ENCODE measurements at places on chromosomes 11 and 22. TPM values are rescaled to one million over a fixed set of nuclear protein-coding genes. Genes with fewer than 3 reads are reported as not detected.

Gene GAL3ST1
- total RNA-seq, result 3.2 TPM

- H3K4me3 ChIP-seq, result no peak overlapping the region
- DNase-seq, result no peak
- peaks cover 7% of the 10 kb centered on the region for H3K4me1 ChIP-seq
Measured at GRCh38 chr11:115670538-115671205, 166.5 kb upstream of the CADM1 start.

Gene GNG3
- 1.5 TPM for total RNA-seq

Gene LAYN
- 23.4 TPM for total RNA-seq

GRCh38 chr11:43516316-43516850, 157.7 kb downstream of the TTC17 start:
- no peak overlapping the region for H3K4me3 ChIP-seq
- DNase-seq, result no peak
- H3K36me3 ChIP-seq, result no peaks in the 10 kb centered on the region
- no peaks in the 10 kb centered on the region for H3K27me3 ChIP-seq

- no peaks in the 10 kb centered on the region for H3K4me1 ChIP-seq
- no peak overlapping the region for H3K27ac ChIP-seq
- DNase-seq, result no peak
- H3K4me3 ChIP-seq, result no peak overlapping the region
Measured at GRCh38 chr11:83249972-83250593, 36.1 kb downstream of the CCDC90B start.

Gene GLYATL1
- total RNA-seq, result not detected

Gene KCNJ11
- total RNA-seq, result 2.5 TPM

DNA sequence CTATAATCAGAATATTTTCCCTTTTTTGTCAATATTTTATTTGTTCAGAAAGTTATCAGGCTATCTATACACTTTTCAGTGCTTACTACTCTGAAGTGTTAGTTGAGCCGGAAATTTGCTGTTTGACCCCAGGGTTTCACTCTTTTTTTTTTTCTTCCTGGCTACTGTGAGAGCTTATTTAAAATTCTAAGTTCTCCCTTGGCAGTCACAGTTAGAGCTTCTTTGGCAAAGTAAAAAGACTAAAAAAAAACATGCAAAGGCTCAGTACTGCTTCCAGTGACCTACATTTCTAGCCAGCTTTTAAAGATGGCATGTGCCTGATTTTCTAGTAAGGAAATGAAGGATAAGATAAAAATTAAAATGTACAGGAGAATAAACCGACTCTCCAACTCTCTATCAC, 48.4 kb downstream of the ELP4 start:
- no peaks in the 10 kb centered on the region for H3K36me3 ChIP-seq
- no peak overlapping the region for H3K27ac ChIP-seq
- H3K27me3 ChIP-seq, result no peaks in the 10 kb centered on the region
- peaks cover 12% of the 10 kb centered on the region for H3K4me1 ChIP-seq

Gene OR8D1
- not detected for total RNA-seq

- no peak for DNase-seq
- peaks cover 50% of the 10 kb centered on the region for H3K4me1 ChIP-seq
- no peak overlapping the region for H3K4me3 ChIP-seq
- H3K27me3 ChIP-seq, result no peaks in the 10 kb centered on the region
- peaks cover 12% of the 10 kb centered on the region for H3K36me3 ChIP-seq
Measured at GRCh38 chr22:41831383-41831782, 1.5 kb upstream of the SREBF2 start.

DNA sequence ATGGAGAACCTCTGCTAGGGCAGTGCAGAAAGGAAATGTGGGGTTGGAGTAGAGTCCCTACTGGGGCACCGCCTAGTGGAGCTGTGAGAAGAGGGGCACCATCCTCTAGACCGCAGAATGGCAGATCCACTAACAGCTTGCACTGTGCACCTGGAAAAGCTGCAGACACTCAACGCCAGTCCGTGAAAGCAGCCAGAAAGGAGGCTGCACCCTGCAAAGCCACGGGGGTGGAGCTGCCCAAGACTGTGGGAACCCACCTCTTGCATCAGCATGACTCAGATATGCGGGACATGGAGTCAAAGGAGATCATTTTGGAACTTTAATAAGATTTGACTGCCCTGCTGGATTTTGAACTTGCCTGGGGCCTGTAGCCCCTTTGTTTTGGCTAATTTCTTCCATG, 8.7 kb downstream of the TSKU start:
- H3K36me3 ChIP-seq, result peaks cover 6% of the 10 kb centered on the region
- H3K27me3 ChIP-seq, result no peaks in the 10 kb centered on the region
- peaks cover 34% of the 10 kb centered on the region for H3K4me1 ChIP-seq

DNA sequence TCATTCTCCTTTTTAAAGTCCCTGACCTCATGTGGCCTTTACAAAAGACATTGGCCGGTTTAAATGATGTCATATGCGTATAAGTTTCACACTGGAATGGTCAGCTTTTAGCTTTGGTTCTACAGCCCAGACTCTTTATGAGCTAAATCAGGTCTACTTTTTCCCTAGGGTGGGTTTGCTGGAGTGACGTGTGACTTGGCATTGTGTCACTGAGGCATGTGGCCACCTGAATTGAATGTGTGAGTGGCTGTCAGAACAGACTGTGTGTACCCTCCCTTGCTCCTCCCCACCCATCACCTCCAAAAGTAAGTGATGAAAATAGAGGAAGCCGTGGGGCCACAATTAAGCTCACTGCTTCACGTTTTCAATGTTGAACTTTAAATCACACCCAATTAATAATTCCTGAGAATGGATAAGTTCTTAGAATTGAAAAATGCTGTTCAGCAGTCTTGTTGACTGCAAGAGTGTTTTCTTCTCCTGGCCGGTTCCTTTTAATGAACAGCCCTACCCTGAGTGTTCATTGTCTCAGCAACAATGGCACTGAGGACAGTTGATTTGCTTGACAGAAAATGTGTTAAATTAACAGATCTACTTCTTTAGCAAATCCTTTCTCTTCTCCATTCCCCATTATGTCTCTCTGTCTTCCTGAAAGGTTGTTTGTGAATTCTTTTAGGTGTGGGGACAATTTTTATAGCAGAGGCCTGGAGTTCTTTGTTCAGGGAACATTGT, 11.3 kb downstream of the CECR2 start:
- DNase-seq, result no peak
- no peaks in the 10 kb centered on the region for H3K27me3 ChIP-seq
- H3K4me3 ChIP-seq, result no peak overlapping the region
- H3K4me1 ChIP-seq, result no peaks in the 10 kb centered on the region
- H3K36me3 ChIP-seq, result no peaks in the 10 kb centered on the region

DNA sequence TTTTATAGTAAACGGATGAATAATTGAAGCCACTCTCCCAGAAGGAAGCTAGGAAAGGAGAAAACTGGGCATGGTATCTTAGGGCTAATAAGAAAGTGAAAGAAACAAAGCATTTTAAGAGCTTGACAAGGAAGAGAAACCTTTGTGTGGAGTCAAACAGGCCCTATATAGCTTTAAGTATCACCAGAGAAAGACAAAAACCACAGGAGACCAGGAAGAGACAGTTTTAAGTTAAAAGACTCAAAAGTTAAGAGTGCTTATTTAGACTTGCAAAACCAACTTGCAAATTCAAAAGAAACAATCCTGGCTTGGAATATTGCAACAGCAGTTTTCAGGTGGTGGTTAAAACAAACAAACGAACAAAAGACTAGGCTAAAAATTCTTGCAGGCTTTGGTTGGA, 3.4 kb downstream of the PAK1 start:
- H3K36me3 ChIP-seq, result no peaks in the 10 kb centered on the region
- no peak for DNase-seq
- peaks cover 29% of the 10 kb centered on the region for H3K4me1 ChIP-seq
- H3K27me3 ChIP-seq, result no peaks in the 10 kb centered on the region
- no peak overlapping the region for H3K27ac ChIP-seq

Gene CCDC87
- 0.17 TPM for total RNA-seq

Gene MAP4K2
- total RNA-seq, result 11.1 TPM

- peaks cover 46% of the 10 kb centered on the region for H3K4me1 ChIP-seq
- H3K27me3 ChIP-seq, result no peaks in the 10 kb centered on the region
- peak overlapping the region; percentile 82 for H3K27ac ChIP-seq
- H3K4me3 ChIP-seq, result no peak overlapping the region
Measured at GRCh38 chr11:121592708-121593107, 139.9 kb upstream of the SORL1-AS1 start.

DNA sequence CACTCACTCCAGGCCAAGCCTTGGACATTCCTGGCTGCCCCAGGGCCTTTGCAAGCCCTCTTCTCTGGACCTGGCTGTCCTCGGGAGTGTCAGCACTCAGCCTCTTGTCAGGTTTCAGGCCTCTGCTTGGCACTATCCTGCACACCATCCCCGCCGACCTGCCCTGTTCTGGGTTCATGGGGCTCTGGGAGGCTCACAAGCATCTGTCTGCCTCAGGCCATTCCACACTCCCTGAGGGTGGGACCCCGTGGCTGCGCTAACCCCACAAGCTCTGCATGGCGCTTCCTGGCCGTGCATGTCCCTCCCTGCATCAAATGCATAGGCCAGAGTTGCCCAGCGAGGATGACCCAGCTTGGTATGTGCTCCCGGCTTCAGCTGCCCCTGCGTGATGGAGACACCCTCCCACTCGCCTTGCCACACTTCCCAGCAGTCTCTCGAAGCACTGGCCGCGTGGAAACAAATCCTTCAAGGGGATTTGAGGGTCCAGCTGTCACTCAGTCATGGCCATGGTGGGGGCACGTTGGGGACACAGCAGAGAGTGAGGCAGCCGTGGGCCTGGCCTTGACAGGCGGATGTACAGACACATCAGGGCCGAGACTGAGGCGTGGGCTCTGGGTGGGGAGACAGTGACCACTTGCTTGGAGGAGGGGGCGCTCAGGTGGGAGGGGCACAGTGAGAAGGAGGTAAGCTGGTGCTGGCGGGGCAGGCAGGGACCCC, 87.3 kb downstream of the KCNQ1 start:
- no peaks in the 10 kb centered on the region for H3K27me3 ChIP-seq
- DNase-seq, result no peak
- H3K4me1 ChIP-seq, result peaks cover 12% of the 10 kb centered on the region
- no peak overlapping the region for H3K27ac ChIP-seq
- peaks cover 9% of the 10 kb centered on the region for H3K36me3 ChIP-seq

Gene SPDYC
- total RNA-seq, result not detected

- no peaks in the 10 kb centered on the region for H3K36me3 ChIP-seq
- H3K27ac ChIP-seq, result no peak overlapping the region
- H3K4me1 ChIP-seq, result no peaks in the 10 kb centered on the region
- no peaks in the 10 kb centered on the region for H3K27me3 ChIP-seq
- no peak for DNase-seq
Measured at GRCh38 chr11:59728913-59729312, 15.3 kb upstream of the OR10V1 start.

DNA sequence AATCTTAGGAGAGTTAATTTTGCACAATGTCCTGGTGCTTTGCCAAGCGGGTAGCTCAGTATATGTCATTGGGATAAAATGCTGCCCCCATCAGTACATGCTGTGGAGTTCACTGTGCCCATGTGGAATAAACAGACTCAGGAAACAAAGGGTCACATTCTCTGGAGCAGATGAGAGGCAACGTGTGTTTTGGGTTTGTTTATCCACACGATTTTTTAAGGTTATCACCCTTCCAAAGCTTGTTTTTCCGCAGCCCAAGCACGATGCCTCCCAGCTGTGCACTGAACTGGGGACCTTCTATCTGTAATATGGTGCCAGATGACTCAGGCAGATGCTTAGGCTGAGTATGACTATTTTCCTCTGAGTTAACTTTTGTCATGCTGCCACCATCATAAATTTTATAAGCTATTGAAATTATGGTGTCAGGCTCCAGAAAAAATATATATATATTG, 6.5 kb downstream of the OR4D6 start:
- no peaks in the 10 kb centered on the region for H3K36me3 ChIP-seq
- H3K27me3 ChIP-seq, result no peaks in the 10 kb centered on the region
- no peak for DNase-seq
- H3K27ac ChIP-seq, result no peak overlapping the region
- H3K4me1 ChIP-seq, result no peaks in the 10 kb centered on the region

GRCh38 chr11:68842427-68843051, 823 bp upstream of the CPT1A start:
- no peaks in the 10 kb centered on the region for H3K27me3 ChIP-seq
- peak overlapping the region; percentile 97 for H3K4me3 ChIP-seq
- H3K27ac ChIP-seq, result peak overlapping the region; percentile 97
- H3K36me3 ChIP-seq, result no peaks in the 10 kb centered on the region

Data from esophagus muscularis mucosa (tissue), 4 donors.